Cardiac fibroblast (primary cell): ENCODE measurements at places on chromosomes 1 and 21.
A peak's percentile ranks its signal among the peaks of the same experiment; 100 is the strongest.

GRCh38 chr1:39544327-39544726, 32.3 kb downstream of the PABPC4 start:
- DNase-seq = no peak

DNA sequence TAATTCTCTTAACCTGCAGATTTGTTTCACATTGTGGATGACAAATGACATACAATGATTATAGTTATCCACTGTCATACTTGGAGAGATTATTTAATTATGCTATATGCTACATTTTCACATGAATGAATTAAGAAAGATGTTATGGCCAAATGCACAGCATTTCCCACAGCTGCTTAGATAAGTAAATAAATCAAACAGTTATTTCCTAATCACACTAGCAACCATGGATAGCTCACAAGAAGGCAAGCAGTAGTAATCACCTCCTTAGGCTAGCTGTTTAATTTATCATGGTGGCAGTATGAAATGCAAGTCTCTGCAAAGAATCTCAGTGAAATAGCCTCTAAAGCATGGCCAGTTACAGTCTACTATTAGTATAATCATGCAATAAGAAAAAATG, 1581.5 kb downstream of the NCAM2 start:
- no peak for DNase-seq

GRCh38 chr1:44677201-44677766, 2.8 kb downstream of the ARMH1 start:
- DNase-seq = peak; percentile 72

- DNase-seq = peak; percentile 67
Measured at GRCh38 chr1:34924759-34925555, 4.5 kb downstream of the DLGAP3 start.

GRCh38 chr1:82001345-82001744, 200.6 kb downstream of the ADGRL2 start:
- DNase-seq = no peak

DNA sequence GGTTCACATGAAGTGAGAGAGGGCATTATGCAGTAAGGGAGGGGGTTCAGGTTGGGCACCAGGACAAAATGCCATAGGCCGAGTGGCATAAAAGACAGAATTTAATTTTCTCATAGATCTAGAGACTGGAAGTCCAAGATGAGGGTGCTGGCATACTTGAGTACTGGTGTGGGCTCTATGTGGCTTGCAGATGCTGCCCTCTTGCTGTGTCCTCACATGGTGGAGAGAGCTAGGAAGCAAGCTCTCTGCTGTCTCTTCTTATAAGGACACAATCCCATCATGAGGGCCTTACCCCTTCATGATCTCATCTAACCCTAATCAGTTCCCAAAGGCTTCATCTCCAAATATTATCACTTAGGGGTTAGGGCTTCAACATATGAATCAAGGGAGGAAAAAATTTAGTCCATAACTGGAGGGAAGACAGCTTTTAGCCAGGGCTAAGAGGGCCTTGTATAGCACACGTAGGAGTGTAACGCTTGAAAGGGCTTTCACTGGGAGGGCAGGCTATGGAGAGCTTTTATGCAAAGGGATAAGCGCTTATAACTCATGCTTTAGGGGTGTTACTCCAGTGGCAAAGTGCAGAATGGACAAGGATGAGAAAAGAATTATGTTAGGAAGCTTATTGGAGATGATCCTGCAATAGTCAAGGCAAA, 64.5 kb downstream of the PLPPR5 start:
- DNase-seq = no peak

GRCh38 chr1:81186261-81186660, 614.5 kb upstream of the ADGRL2 start:
- DNase-seq = peak; percentile 17

GRCh38 chr21:30233228-30234020, 17.5 kb upstream of the CLDN8 start:
- DNase-seq = no peak

- peak; percentile 62 for DNase-seq
Measured at GRCh38 chr1:154425172-154425571, 20.0 kb downstream of the IL6R start.

DNA sequence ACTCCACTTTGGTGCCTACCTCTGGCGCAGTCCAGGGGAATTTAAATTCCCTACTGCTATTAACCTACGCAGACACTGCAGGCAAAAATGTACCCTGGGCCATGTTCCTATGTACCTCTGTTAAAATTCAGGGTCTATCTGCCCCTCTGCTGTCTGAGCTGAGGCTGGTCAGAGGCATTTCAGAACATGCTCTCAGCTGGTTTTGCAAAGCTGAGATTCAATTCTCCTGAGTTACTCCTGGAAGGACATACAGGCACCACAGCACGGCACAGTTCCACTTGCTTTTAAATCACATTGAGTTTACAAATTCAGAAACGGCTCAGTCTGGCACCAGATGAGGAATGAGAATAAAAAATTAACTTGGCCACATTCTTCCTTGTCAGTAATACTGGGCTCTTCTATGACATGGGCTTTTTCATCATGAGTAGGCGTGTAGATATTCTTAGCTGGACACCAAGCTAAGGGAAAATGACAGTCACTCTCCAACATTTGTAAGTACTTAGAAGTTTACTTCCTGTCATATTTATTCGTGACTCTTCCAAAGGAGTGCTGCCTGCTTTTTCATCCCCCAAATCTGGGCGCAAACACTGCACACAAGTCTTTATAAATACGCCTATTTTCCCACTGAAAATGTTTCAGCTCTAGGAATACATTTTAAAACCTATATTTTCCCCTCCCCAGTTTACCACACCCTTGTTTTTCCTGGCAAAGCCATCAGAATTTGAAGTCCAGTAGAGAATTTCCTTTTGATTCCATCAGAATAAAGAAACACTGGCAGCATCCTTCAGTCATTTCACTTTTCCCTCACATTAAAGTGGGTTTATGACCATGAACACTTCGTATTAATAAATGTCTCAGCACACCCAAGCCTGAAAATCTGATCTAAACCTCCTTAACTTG, 1.9 kb downstream of the C1orf198 start:
- DNase-seq = peak; percentile 55

DNA sequence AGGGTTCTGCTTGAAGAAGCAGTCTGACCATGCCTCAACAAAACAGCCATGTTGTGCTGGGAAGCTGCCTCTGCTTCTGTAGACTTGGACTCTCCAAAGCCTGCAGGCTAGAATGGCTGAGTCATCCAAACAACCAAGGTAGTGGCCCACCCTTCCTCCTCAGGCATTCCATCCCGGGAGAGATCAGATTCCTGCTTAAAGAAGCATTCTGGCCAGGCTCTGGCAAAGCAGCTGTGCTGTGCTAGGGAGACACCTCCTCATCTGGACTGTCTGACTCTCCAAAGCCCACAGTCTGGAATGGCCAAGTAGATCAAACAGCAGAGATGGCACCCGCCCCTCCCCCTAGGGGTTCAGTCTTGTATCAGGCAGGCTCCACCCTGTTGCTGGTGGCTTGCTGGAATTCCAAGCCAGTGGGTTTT, 38.3 kb upstream of the F3 start:
- DNase-seq = peak; percentile 83

GRCh38 chr1:22364764-22365163, 86.9 kb upstream of the ZBTB40 start:
- no peak for DNase-seq

DNA sequence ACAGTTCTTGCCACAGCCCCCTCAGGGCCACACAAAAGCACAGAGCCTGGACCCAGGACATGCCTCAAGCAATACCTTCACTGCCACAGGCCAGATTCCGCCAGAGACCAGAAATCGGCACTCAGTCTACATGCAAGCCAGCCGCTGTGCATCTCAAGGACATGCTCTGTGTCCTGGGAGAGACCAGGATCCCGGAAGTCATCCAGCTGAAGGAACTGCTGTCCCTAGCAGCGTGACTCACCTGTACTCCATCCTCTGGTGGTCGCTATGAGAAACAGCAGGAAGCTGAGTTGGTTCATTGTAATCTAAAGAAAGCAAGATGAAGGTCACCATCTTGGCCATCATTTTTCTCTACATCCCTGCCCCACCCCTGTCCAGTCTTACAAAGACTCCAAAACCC, 401 bp downstream of the ITLN1 start:
- no peak for DNase-seq

- peak; percentile 41 for DNase-seq
Measured at GRCh38 chr1:51517361-51518032, 1.6 kb downstream of the EPS15 start.

DNA sequence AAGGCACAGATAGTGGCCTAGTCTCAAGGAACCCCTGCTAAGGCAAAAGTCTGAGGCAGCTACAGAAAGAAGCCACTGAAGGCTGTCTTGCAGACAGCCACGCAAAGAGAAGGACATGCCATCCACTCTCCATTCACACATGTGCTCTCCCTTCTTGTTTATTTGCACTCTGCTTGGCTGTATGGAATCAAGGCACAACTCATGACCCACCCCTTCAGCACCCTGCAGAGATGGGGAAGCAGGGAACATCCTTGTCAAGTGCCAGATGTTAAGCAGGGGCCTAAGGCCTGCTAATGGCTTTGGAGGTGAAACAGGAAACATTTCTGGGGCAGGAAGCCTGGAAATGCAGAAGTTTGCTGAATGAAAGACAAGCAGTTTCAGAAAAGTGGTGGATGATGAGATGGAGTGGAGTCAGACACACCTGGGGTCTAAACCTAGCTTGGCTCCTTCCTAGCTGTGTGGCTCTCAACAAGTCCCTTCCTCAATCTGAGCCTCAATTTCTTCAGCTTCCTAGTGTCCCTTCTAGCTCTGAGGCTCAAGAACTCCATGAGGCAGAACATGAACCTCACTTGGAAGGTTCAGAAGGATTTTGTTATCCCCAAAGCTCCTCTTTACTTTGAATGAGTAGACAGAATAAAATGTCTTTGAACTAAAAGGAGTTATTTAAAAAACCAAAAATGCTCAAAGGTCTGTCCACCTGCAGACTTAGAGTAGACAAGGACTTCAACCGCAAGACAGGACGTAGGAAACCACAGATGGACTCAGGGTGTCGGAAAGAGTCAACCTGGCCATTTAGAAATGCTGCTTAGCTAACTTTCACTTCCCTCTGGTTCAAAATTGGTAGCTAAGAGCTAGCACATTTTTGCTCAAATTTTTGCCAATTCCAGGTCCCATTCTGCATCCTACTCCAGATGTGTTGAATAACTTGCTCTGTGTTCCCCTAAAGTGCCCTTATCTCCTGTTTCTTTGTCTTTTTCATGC, 283.1 kb downstream of the PLPP3 start:
- DNase-seq = no peak

DNA sequence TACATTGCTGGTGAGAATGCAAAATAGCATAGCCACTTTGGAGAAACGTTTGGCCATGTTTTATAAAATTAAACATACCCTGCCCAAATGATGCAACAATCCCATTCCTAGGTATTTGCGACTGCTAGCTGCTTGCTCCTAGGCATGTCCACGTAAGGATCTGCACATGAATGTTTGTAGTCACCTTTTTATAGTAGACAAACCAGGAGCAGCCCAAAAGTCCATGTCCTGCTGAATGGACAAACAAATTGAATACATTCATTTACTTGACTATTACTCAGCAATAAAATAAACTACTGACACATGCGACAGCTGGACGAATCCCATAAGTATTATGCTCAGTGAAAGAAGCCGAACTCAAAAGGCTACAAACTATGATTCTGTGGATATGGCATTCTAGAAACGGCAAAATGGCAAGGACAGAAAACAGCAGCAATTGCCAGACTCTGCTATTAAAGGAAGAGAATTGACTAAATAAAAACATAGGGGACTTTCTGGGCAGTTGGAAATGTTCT, 161.9 kb upstream of the GALNT2 start:
- DNase-seq = no peak

DNA sequence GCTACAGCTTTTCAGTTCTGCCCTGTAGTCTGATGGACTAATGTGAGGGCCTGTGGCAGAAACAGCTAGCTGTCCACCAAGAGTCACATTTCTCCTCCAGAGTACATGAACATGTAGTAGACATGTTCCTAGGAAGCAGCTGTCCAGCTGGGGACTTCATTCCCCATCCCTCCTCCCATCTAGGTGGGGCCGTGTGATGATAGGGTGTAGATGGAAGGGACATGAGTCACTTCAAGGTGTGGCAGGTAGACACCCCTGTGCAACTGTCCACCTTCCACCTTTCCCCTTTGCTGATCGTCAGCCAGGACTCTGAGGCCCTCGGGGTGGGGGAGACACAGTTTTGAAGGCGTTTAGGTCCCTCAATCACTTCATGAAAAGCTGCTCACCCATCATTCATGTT, 3.6 kb upstream of the RD3 start:
- DNase-seq = no peak

- peak; percentile 78 for DNase-seq
Measured at GRCh38 chr1:64112281-64112680, 91.1 kb upstream of the UBE2U start.

- no peak for DNase-seq
Measured at GRCh38 chr1:99250728-99251127, 13.6 kb upstream of the PLPPR4 start.

DNA sequence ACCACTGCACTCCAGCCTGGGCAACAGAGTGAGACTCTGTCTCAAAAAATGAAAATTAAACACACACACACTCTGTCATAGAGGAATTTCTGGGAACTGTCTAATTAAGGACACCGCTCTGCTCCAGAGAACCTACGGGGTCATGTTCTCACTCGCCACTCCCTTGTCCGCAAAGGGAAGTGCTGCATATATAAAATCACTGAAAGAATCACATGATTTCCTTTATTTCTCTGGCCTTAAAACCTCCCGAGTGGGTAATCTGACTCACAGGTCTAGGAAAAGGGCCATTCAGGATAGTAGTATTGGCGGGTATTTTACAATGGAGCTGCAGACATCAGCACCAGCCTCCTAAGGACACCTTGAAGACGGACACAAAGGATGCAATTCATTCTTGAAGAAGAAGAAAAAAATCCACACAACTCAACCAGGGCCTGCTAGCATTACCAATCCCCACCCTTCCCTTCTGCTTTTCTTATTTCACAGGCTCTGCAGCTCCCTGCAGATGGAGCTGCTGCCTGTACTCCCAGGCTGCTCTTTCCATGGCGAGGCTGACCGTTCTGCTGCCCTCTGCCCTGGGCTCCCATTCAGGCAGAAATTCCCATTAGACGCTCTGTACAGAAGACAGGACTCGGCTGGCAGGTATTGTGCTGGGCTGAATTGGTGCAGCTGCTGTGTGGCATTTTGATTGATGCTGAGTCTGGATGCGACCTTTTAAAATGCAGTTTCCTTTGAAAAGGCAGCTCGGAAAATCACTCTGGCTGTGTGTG, 53.3 kb upstream of the FAM89A start:
- peak; percentile 28 for DNase-seq

GRCh38 chr1:208242146-208242545, 2.0 kb downstream of the PLXNA2 start:
- DNase-seq = no peak

DNA sequence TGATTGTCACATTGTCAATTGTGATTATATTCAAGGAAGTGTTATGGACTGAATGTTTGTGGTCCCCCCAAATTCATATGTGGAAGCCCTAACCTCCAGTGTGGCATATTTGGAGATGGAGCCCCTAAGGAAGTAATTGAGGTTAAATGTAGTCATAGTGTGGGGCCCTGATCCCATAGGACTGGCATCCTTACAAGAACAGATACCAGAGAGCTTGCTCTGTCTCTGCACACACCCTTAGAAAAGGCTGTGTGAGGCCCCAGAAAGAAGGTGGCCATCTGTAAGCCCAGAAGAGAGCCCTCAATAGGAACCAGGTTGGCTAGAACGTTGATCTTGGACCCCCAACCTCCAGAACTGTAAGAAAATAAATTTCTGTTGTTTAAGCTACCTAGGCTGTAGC, 28.1 kb downstream of the VANGL1 start:
- DNase-seq = no peak

- DNase-seq = no peak
Measured at GRCh38 chr21:30579346-30579745, 10.9 kb downstream of the KRTAP22-2 start.
